ENCODE measurements at places on chromosomes 7 and 10.
A peak's percentile ranks its signal among the peaks of the same experiment; 100 is the strongest.

GRCh38 chr7:141113131-141113530 lies 39.3 kb downstream of the TMEM178B start:
- no peak for ATAC-seq

DNA sequence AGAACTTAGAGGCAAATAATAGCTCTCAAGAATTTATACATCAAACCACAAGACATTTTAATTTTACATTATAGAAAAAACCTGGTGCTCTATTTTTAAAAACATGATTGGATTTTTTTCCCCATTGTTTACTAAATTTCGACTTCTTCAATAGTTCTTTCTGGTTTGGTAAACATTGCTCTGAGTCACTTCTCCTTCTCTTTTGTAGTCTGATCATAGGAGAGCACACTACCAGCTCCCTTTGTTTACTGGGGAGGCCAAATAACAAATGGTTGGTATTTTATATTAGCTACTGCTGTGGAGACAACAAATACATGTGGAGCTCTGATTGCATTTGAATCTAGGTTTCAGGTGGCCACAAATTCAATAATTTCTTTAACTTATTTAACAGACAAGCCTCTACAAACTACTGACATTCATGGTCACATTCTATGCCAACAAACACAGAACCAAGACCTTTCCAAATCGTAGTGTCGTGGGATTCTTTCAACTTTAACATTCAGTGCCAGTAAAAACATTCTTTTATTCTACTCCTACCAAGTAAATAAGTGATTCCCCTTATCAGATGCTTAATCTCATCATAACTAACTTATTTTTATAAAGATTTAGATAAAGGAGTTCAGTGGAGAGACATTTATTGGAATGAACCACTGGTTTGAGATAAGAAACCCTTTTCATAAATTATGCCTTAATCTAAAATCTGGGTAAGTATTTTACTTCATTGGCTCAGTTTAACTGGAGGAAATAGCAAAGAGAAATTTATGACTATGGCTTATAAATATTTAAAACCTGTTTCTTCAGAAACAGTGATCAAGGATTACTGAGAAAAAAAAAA lies 17.7 kb upstream of the FXYD4 start:
- peak; percentile 27 for ATAC-seq

DNA sequence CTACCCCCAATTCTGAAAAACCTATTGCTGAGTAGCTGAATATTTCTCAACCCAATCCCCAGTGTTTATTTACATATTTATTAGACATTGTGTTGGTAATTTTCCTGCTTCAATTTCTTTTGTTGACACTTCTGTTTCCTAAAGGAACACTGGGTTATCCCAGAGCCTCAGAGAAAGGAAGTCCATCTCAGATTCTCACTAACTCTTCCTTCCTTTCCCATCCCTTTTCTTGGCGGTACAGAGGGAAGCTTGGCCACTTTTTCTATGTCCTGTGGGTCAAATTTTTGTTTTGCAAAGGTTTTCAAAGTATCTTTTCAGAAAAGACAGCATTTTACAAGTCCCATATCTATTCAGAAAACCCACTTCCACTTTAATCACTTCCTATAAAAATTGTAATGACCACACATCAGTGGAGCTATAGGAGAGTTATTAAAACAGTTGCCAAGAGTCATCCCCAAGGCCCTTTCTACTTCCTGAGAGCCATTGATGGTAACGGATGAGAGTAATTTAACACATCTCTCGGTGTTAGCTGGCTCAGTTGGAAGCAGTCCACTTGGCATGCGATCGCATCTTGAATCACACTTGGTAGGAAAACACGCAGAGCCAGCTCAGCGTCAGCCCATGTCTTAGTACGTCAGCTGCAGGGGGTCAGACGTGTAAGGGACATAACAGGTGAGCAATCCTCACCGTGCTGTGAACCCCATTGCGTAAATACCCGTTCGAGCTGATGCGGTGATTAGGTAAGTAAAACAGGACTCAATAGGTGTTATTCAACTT lies 231.1 kb upstream of the ADARB2 start:
- no peak for ATAC-seq

- no peak for ATAC-seq
Observed at GRCh38 chr7:23434147-23434917, 36.0 kb downstream of the IGF2BP3 start.

DNA sequence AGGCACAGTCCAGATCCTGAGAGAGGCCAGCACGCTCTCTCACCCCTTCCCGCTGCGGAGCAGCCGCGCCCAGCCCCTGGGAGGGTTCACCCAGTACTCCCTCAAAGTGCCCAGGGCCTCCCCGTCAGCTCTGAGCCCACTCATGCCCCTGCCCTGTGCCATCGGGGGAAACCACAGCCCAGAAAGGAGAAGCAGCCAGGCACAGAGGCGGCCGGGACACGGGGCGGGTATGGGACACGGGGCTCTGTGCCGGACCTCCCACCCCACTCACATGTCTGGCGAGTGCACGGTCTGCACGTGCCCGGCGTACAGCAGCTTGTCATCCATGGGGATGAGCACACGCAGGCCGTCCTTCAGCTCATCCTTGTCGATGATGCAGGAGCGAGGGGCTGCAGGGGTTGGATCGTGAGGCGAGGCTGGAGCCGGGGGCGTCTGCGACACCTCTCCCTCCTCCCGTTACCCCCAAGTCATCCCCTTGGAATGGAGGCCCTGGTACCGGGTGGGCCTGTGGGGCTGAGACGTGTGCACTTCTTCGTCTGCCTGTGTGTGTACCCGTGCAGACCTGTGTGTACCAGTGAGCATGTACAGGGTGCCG lies 38.2 kb downstream of the SLC29A4 start:
- ATAC-seq, result peak; percentile 7

DNA sequence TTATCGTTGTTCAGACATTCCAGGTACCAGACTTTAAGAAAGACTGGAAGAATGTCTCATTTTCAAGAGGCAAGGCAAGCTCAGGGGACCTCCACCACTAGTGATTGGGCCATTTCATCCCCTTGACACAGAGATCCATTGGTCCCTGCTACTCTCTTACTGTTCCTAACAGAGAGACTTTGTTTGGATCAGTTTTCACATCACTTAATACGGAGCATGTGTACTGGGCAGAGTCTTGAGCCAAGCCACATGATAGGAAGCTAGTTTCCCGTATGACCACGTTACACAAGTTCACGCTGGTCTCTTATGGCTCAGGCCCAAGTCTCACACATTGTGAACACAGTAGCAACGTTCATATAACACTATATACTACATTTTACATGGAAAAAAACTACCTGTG lies 269.9 kb downstream of the BAMBI start:
- peak; percentile 34 for ATAC-seq
